Activated CD4-positive, CD25-positive, alpha-beta regulatory T cell (primary cell): ENCODE measurements at places on chromosomes 6 and 20.

DNA sequence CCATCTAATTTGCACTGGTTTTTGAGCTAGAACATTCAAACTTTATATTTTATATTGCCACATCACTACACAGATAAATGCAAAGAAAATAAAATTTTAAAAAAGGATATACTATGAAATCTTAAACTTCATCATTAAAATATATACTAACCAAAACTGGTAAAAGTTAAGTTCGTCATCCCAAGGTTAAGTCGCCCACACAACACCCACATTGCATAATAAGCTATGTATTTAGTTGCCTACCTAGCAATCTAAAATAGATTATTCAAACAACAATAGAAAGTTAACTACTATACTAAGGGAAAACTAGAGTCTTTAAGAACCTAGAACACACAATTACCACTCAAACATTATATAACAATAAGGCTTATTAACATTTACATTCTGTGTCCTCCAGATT is 24.5 kb downstream of the PDE10A start:
- no peak for DNase-seq

- DNase-seq = no peak
Measured at GRCh38 chr6:156820089-156820798, 43.1 kb downstream of the ARID1B start.

DNA sequence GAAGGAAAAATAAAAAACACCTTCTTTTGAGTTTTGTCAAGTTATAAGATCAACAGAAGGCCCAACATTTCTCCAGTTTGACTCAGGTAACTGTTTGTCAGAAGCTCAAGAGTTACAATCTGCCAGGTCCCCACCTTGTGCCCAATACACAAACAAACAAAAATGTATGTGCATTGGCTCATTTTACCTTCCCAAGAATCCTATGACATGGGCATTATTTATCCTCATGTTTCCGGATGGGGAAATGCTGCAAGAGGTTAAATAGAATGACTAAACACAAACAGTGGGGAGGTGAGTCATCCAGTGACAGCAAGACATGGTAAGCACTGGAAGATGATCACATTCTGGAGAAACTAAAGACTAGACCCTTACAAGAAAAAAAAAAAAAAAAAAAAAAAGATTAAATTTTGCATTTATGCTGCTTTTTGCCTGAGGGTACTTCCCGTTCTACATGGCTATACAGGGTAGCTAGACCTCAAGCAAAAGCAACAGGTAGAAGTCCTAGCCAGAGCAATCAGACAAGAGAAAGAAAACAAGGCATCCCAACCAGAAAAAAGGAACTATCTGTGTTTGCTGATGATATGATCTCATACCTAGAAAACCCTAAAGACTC is 23.6 kb upstream of the ANKRD60 start:
- no peak for DNase-seq

DNA sequence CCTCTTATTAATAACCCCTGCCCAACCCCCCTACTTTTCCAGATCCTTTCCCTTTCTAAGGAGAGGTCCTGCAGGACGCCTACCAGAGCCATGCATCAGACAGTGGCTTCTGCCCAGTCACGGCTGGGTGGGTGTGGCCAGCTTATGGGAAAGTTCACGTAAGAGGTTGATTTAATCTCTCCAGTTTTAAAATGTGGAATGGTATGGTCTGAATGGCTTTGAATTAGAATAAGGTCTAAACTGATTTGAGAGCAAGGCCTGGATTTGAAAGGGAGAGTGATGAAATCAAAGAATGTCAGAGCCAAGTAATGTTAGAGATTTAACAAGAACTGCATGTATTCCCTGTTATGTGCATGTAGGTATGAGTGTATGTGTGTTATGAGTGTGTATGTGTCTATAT is 275.7 kb downstream of the PAX1 start:
- DNase-seq = no peak

DNA sequence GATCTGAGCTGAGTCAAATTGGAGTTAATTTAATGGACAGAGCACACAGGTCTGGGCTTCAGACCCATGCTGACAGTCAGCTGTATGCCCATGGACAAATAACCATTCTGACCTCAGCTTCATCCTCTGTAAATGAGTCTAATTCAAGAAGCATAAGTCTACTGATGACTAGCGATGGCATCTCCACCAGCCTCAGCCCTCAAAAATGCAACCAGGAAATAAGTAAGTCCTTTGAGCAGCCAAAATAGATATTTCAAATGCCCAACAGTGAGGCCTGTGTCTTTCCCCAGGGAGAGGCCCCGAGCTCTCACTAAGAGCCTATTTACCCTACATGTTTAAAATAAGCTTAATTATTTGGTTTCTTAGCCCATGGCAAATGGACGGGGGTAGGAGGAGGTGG is 114.2 kb upstream of the MTHFD1L start:
- no peak for DNase-seq

DNA sequence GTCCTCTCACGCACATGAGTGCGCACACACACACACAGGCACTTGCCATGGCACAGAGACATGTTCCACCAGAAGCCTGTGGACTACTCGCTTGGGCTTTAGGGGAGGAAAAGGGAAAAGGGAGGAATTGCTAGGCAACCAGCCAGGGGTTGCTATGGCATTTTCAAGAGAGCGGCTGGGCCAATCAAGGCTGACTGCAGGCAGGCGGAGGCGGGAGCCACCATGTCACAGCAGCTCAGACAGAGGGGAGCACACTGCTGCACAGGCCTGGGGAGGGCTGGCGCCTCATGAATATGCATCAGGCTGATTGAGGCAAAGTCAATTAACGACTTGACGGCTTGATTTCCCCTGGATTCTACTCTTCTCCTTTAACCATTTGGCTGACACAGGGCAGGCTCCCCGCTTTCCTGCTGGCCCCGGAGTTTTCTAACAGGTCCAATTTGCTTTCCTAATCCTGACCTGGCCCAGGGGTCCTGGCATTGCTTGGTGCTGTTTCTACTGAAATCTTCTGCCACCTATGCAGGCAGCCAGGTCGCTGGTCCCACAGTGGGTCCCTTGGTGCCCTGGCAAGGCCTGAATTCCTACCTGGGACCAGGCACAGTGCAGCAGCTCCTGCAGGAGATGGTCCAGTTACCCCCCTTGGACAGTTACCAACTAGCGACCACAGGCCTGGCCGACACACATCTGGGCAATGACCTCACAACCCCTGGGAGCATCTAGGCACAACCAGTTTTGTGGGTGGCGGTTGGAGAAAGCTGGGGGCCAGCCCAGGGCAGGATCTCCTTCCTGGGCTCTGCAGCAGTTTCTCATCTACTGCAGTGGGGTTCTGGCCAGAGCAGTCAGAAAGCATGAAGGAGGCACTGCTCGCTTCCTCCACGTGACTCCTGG is 52.1 kb downstream of the YTHDF1 start:
- DNase-seq = no peak

DNA sequence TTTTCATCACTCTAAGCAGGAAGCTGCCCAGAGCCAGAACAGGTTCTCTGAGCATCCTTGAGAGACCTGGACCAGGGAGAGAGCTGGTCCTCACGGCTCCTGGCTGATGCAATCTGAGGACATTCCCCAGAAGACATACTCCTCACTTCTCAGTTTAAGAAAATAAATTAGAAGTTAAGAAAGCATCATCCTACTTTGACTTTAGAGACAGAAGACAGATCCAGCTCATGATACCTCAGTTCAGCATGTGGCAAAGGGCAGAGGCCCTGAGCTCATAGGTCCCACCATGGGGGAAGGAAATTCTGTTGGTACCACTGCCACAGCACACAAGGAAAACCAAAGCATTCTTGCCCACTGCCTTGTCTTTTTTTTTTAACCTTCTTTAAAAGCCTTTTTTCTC is 378.1 kb upstream of the JARID2 start:
- no peak for DNase-seq

DNA sequence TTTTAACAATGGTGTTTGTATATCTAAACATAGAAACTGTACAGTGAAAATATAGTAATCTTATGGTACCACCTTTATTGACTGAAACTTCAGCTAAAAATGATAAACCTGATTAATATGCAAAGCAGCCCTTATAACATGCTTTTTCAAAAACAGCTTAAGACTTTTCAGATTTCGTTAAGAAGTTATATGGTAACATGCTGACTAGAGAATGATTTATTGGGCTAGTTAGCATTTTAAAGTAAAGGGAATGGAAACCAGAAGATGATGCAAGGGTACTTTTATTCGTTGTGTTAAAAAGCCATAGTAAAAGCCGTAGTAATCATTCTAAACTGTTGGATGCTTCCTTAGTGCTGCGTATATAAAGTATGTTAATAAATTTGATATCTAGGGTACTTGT is 50.5 kb downstream of the CBFA2T2 start:
- no peak for DNase-seq
